ENCODE measurements at places on chromosomes 5 and 9.

- DNase-seq: no peak
Measured at GRCh38 chr9:7165331-7165975, 407.7 kb downstream of the KDM4C start.

DNA sequence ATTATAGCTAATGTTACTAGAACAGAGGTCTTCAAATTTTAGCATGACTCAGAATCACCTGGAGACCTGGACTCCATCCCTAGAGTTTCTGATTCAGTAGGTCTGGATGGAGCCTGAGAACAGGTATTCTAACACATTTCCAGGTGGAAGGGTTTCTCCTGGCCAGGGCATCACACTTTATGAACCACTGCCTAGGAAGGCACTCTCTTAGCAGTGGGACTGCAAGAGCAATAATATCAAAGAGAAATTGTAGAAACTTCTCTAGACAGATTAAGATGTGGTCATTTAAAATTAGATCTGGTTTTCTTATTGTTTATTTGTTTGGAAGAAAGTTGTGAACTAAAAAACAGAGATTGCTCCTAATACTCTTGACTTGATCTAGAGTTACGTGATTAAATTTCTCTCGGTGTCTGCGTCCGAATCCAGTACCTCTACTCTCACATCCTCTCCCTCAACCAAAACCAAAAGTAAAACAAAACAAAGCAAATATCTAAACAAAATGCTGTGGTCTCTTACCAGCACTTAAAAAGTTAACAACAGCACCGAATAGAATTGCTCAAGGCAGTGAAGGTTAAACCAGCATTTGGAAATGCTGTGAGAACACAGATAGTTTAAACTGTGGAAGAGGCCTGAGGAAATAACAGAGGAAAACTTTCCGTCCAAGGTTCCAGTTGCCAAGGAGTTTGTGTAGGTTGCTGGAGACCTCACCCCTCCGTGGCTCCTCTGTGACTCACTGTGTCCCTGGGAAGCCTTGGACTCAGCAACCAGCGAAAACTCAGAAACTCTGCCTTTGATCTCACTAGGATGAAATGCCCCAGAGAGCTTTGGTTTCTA is 193.4 kb downstream of the ARRDC3 start:
- no peak for DNase-seq

DNA sequence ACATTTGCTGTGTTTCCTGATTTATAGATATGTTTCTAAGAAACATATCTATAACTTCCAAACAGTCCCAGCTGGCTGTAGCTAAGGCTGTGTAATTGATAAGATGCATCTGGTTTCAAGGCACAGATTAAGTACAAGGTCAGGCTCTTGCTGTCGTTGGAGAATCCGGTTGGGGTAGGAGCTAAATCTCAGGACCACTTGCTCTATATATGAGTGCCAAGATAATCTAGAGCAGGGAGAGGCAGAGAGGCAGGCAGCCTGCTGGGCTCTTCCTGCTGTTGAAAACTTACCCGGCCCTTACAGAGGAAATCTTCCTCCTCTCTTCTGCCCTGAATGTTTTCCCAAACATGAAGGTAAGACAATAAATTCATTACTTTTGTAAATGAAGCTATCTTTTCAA is at the start of gene C7:
Gene C7, plus strand, starts transcription at position 234 of the 400 bp plus-strand sequence. Its CDS starts 114 bp downstream, at position 348.
- DNase-seq: no peak

DNA sequence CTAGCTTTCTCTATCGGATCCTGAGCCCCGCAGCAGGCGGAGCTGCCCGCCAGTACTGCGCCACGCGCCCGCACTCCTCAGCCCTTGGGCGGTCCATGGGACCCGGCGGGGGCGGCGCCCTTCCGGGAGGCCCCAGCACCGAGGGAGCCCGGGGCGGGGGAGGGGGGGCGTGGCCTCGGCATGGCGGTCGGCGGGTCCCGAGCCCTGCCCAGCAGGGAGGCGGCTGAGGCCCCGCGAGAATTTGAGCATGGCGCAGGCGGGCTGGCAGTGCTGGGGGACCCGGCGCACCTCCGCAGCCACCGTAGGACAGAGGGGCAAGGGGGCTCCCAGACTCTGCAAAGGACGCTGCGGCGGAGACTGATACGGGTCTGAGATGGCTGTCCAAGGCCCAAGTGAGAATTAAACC is 6.8 kb downstream of the ZDHHC11B start:
- DNase-seq: no peak

GRCh38 chr5:137320056-137321045 is 178.8 kb downstream of the SPOCK1 start:
- DNase-seq: peak; percentile 79

DNA sequence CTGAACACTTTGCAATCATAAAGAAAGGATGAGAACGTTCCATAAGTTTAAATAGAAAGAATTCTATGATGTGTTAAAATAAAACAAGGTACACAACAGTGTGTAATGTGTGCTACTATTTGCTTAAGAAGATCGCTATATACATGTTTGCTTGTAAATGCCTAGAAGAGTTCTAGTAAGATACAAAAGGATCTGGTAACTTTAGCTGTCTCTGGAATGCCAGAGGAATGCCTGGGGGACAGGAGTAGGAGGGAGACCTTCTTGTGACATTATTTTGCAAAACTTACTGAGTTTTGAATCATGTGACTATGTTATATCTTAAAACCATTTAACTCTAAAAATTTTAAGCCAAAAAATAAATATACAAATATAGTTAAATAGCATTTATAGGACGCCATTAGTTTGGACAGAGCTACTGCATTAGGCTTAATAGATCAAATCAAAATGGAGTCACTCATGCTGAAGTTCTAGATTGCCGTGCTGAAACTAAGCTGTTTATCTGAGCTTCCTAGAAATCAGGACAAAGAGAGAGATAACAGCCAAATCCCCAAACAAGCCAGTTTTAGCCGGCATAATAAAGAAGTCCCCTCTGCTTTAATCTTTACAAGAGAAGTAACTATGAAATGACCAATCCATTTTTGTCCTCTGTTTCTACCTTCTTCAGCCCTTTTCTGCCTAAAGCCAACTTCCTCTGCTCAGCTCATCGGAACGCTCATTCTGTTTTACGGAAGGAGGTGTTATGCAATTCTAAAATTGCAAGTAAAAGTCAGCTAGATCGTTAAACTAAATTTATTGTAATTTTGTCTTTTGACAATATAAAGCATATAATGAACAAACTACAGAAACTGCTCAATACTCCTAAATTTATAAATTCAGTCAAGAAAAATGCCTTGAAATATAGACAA is 44.8 kb downstream of the LIX1 start:
- no peak for DNase-seq

Data from RWPE1 (cell line).